ENCODE measurements at places on chromosomes 4 and X.

DNA sequence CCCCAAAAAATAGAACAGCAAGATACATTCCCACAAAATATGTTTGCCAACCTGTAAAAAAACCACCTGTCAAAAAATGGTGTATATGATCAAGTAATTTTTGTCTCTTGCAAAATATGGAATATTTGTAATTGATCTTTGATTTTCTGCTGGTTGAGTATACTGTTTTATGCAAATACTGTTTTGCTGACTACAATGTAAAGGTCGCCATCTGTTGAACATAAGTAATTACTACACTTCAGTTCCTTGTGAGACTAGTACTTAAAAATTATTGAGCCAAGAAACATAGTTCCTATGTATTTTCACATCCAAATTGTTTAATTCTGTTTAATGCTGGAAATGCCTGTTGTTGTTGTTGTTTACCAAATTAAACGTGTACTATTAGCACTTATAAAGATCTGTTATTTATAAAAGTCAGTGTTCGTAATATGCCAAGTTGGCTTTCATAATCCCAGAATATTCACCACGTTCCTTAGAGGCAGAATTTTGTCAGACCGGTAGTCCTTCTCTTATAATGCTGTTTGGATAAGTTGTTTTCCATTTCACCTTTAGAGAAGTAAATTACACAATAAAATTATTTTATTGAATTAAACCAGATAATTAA, 144.2 kb downstream of the PDLIM5 start:
- H3K4me3 ChIP-seq = no peak overlapping the region
- no peaks in the 10 kb centered on the region for H3K27me3 ChIP-seq
- H3K36me3 ChIP-seq = peaks cover 7% of the 10 kb centered on the region
- H3K4me1 ChIP-seq = no peaks in the 10 kb centered on the region
- DNase-seq = no peak

DNA sequence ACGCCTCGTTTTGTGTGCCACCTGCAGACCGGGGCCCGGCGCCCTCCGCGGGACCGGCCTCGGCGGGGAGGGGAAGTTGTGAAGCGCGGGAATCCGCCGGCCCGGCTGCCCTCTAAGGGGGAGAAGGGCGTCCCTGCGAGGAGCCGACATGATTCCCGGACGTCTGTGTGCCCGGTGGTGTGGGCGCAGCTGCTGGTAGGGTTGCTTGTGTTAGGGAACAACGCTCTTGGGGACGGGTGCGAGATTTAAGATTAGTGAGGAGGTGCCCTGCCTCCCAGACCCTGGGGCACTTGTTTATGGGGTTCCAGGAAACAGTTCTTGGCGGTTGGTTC, 627 bp downstream of the CDKN2AIP start:
- peak; percentile 23 for DNase-seq
- peak overlapping the region; percentile 98 for H3K27ac ChIP-seq
- H3K36me3 ChIP-seq = peaks cover 17% of the 10 kb centered on the region
- H3K27me3 ChIP-seq = no peaks in the 10 kb centered on the region

DNA sequence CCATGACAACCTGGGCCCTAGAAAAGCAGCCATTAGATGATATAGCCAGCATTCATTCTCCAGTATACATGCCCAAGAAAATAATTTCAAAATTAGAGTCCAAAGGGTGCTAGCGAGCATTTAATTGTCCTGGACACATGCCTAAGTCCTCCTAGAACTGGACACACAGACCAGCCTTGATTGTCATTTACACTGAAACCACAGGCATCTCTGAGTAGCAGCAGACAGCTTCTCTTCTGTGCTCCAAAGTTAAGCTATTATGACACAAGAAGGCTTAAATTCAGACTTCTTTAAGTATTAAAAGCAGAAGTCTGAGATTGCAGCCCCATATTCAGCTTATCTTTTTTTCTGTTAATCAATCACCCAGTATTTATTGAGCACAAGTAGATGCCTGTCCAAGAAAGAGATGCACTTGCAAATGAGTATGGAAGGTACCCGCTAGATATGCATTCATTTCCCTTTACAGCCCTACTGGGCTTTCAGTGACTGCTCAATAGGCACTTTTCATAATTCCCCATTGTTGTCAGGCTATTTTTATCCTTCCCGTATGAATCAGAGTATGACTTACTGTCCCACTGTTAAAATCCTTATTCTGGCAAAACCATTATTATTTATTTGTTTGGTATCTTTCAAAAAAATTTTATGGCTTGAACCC, 374.1 kb downstream of the FBXW7 start:
- H3K27me3 ChIP-seq = peaks cover 14% of the 10 kb centered on the region
- H3K4me3 ChIP-seq = no peak overlapping the region
- no peaks in the 10 kb centered on the region for H3K4me1 ChIP-seq
- H3K36me3 ChIP-seq = no peaks in the 10 kb centered on the region
- H3K27ac ChIP-seq = no peak overlapping the region

DNA sequence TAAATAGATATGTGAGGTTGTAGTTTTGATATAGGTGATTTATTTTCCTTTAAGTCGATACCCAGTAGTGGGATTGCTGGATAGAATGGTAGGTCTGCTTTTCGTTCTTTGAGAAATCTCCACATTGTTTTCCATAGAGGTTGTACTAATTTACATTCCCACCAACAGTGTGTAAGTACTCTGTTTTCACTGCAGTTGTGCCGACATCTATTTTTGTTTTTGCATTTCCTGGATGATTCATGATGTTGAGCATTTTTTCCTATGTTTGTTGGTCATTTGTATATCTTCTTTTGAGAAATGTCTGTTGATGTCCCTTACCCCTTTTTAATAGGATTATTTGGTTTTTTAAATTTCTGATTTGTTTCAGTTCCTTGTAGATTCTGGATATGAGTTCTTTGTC, 120.7 kb downstream of the NAA11 start:
- H3K4me3 ChIP-seq = no peak overlapping the region
- DNase-seq = no peak
- no peaks in the 10 kb centered on the region for H3K27me3 ChIP-seq
- no peaks in the 10 kb centered on the region for H3K36me3 ChIP-seq

- no peak for DNase-seq
- peaks cover 1% of the 10 kb centered on the region for H3K4me1 ChIP-seq
- H3K36me3 ChIP-seq = no peaks in the 10 kb centered on the region
- no peaks in the 10 kb centered on the region for H3K27me3 ChIP-seq
Observed at GRCh38 chr4:113921089-113921794, 58.2 kb downstream of the ARSJ start.

- H3K36me3 ChIP-seq = no peaks in the 10 kb centered on the region
- DNase-seq = no peak
- peaks cover 53% of the 10 kb centered on the region for H3K4me1 ChIP-seq
- peak overlapping the region; percentile 97 for H3K27ac ChIP-seq
Observed at GRCh38 chr4:26862381-26862915, 1.8 kb downstream of the STIM2 start.

DNA sequence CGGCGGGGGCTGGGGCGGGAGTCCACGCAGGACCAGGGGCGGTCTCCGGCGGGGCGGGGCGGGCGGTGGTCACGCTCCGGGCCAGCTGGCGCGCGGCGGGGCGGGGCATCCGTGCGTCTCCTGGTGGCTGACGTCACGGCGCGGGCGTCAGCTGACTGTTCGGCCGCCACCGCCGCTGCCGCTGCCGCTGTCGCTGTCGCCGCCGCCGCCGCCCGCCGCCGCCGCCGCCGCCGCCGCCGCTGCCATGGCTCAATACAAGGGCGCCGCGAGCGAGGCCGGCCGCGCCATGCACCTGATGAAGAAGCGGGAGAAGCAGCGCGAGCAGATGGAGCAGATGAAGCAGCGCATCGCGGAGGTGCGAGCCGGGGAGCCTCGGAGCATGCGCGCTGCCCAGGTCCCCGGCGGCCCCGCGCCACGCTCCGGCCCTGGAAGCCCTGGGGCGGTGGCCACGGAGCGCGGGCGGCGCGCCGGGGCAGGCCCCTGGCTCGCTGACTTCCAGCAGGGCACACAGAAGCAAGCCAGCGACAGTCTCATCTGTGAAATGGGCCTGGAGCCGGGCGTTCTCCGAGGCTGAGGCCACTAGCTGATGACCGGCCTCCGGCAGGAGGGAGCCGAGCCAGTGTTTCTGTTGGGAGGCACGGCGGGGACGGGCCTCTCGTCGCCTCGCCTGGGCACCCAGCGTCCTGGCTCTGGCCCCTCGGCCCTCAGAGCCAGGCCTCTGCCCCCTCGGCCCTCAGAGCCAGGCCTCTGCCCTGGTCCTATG, at the start of gene FAM50A:
Gene FAM50A, plus strand, starts transcription at position 150 of the 763 bp plus-strand sequence. Its CDS starts 95 bp downstream, at position 245.
- H3K27me3 ChIP-seq = no peaks in the 10 kb centered on the region
- no peaks in the 10 kb centered on the region for H3K4me1 ChIP-seq
- peaks cover 9% of the 10 kb centered on the region for H3K36me3 ChIP-seq
- peak within 1 kb of the TSS; percentile 72 for H3K4me3 ChIP-seq
- H3K27ac ChIP-seq = peak within 1 kb of the TSS; percentile 82

DNA sequence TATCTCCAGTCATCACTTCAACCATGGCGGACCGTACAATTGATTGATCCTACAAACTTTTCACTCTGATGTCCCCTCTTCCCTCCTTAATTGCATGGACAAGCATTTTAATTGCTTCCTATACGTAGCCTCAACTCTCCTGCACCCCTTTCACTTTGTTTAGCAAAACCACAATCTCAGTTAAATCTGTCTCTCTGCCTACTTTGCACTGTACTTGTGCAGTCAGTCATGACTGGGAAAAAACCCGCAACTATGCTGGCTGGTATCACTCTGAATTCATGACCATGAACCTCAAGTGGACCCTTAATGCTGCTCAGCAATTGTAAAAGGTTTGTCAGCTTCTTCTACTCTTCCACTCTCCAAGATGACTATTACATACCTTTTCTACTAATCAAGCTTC, 51.7 kb upstream of the AFF2 start:
- peaks cover 6% of the 10 kb centered on the region for H3K4me1 ChIP-seq
- H3K27ac ChIP-seq = no peak overlapping the region
- no peak overlapping the region for H3K4me3 ChIP-seq
- DNase-seq = no peak
- no peaks in the 10 kb centered on the region for H3K36me3 ChIP-seq
- peaks cover 3% of the 10 kb centered on the region for H3K27me3 ChIP-seq

DNA sequence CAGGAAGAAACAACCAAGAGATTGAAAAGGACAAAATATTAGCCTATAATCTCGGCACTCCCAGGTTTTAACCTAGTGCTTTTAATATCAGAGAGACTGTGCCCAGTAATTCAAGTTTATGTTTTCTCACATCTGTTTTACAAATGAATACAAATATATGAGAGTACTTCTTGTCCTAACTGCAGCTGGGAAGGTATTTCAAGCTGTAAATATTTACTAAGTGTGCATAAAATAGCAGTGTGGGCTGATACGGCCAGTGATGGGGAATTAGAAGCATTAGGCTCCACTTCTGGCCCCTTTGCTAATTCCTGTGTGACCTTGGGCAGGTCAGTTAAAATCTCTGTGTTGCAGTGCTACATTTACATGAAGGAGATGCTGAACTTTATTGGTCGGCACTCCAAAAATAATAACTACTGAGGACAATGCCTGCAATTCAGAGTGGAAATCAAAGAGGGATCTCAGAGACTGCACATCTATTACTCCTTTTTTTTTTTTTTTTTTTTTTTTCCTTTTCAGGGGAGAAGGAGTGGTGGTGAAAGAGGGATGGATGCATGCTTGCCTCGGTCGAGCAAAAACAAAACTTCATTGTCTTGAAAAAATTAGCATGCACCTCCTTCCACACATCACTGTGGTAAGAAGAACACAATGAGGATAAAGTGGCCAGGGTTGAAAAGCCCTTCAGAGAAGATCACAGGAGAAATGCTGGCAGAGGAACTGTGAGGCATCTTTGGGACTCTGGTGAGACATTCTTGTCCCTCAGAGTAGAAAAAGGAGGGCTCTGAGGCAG, 44.6 kb upstream of the LNX1 start:
- no peaks in the 10 kb centered on the region for H3K36me3 ChIP-seq
- peaks cover 15% of the 10 kb centered on the region for H3K4me1 ChIP-seq
- DNase-seq = no peak
- H3K27ac ChIP-seq = no peak overlapping the region
- peaks cover 7% of the 10 kb centered on the region for H3K27me3 ChIP-seq

DNA sequence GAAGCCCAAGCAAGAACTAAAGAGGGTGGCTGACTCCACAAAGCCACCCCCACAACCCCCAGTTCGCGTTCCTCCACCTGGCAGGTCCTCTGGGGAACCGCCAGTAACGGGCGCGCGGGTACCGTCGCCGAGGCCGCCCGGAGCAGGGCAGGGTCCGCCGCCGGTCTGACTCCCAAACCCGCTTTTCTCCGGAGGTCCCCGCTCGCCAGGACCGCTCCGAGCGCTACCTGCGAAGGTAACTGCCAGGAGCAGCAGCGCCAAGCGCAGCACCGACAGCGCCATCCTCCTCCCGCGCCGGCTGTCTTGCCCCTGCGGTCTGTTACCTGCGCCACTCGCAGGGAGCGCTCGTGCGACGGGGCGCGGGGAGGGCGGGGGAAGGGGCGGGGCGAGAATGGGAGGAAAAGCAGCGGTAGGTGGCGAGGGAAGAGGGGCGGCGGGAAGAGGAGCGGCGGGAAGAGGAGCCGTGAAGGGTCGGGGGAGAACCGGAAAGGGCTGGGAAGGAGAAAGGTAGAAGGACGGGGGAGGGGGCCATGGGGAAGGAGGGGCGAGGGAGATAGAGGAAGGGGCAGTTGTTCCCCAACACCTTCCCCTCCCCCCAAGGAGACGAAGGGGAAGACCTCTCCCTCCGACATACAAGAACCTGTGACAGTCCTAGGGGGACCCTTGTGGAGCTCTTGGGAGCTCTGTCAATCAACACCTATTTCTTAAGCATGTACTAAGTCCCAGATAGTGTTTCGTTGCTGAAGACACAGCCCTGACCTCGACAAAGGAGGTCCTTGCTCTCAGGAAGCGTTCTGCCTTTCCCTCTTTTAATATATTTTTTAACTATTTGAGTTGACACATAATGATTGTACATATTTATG, at the start of gene SPINK2:
Gene SPINK2, minus strand, starts transcription at position 321 of the 863 bp plus-strand sequence. Its CDS starts 39 bp downstream, at position 282.
- H3K4me3 ChIP-seq = peak within 1 kb of the TSS; percentile 57
- H3K27ac ChIP-seq = no peak within 1 kb of the TSS
- peak; percentile 47 for DNase-seq
- H3K27me3 ChIP-seq = peaks cover 58% of the 10 kb centered on the region
- H3K36me3 ChIP-seq = no peaks in the 10 kb centered on the region

GRCh38 chr4:153725136-153725830, 34.5 kb downstream of the RNF175 start:
- H3K36me3 ChIP-seq = no peaks in the 10 kb centered on the region
- H3K4me3 ChIP-seq = no peak overlapping the region
- H3K4me1 ChIP-seq = peaks cover 2% of the 10 kb centered on the region
- no peaks in the 10 kb centered on the region for H3K27me3 ChIP-seq
- no peak for DNase-seq
- no peak overlapping the region for H3K27ac ChIP-seq

- H3K4me1 ChIP-seq = no peaks in the 10 kb centered on the region
- H3K27ac ChIP-seq = no peak overlapping the region
- no peak for DNase-seq
- no peak overlapping the region for H3K4me3 ChIP-seq
Observed at GRCh38 chr4:68082758-68083157, 46.9 kb downstream of the TMPRSS11F start.

GRCh38 chr4:53450773-53451172, 73.3 kb downstream of the FIP1L1 start:
- peaks cover 32% of the 10 kb centered on the region for H3K36me3 ChIP-seq
- no peaks in the 10 kb centered on the region for H3K27me3 ChIP-seq
- H3K4me1 ChIP-seq = peaks cover 8% of the 10 kb centered on the region
- DNase-seq = no peak
- peak overlapping the region; percentile 42 for H3K27ac ChIP-seq

All from progenitor cell of endocrine pancreas (in vitro differentiated cells).